ENCODE measurements at places on chromosomes 5 and 9. TPM values are rescaled to one million over a fixed set of nuclear protein-coding genes. Genes with fewer than 3 reads are reported as not detected.

DNA sequence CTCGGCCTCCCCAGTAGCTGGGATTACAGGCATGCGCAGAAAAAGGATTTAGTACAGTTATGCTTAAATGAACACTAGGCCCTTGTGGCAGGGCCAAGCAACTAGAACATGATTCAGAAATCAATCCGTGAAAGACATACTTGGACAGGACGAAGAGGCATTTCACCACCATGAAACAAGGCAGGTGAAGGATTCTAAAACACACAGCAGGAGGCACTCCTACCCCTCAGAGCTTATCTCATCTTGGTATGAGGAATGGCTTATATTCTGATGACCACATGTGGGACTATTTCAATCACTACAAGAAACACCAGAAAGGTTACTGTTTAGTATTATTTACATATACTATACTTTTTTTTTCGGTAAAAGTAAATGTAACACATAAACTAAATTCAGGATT is 15.7 kb downstream of the OR2S2 start:
- DNase-seq: no peak

DNA sequence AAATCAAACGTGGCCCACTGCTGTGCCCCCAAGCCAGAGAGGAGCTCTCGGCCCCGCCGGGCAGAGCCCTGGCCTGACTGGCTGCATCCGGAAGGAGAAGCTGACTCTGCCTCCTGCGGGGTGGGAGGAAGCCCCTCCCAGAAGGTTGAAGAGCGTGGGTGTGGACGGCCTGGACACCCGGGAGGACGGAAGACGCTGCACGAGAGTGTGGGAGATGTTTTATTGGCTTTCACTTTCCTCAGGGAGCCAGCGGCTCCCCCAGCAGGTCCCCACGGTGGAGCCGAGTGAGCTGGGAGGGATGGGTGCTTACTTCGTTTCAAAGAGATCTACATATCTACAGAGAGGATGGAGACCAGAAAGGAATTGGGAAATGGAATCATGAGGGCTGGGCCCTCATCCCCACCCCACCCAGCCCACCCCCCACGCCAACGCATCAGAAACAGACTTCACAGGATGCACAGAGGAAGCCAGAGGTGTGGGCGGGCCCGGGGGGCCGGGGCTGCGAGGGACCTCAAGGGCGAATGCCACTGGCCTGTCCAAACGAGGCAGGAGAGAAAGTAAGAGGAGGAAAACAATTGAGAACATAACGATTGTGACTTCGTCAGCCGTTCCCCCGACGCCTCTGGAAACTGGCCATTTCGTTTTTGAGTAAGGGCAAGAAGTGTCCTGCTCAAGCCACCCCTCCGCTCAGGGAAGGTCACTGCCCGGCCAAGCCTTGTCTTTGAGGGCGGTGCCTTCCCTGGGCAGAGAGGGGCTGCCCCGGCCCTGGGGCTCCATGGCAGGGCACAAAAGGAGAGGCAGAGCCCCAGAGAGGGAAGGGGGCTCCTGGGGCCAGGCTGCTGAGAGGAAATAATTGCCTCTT is 32.1 kb downstream of the FAM163B start:
- DNase-seq: no peak

GRCh38 chr5:76831110-76831452 is 12.3 kb downstream of the F2RL1 start:
- DNase-seq: peak; percentile 97

RORB gene
- total RNA-seq: not detected

- no peak for DNase-seq
Observed at GRCh38 chr5:98461485-98461884, 312.0 kb upstream of the RGMB start.

Measured in A172 (cell line).